ENCODE measurements at places on chromosomes 7 and 10.

GRCh38 chr7:83514977-83515376, 134.0 kb downstream of the SEMA3E start:
- no peak for DNase-seq

- DNase-seq, result no peak
These were observed 13.7 kb upstream of the CLDN4 start for GRCh38 chr7:73817121-73817520.

DNA sequence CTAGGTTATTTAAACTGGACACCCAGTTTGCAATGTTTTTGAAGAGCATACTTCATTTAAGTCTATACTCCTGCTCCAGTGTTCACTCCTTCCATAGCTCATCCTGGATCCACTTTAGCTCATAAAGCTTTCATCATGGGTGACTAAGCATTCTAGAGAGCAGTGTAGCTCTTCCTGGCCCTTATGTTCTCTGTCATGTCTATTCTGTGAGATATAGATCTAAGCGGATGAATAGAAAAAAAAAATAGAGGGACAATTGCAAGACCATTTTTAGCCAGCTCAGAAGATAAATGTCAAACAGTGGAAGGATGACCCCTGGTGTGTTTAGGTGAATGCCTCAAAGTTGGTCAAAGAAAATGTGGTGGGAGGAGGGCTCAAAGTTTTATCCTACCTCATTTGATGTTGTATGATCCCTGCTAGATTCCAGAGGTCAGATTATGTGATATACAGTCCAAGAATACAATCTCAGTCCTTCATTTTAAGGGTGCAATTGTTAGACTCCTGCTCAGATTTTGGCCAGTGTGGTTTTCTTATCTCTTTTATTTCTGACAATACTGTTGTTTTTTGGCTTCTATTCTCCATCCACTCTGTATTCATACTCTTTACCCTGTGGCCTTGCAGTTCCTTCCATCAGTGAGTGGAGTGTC, 7.5 kb upstream of the HECW1 start:
- DNase-seq, result no peak

DNA sequence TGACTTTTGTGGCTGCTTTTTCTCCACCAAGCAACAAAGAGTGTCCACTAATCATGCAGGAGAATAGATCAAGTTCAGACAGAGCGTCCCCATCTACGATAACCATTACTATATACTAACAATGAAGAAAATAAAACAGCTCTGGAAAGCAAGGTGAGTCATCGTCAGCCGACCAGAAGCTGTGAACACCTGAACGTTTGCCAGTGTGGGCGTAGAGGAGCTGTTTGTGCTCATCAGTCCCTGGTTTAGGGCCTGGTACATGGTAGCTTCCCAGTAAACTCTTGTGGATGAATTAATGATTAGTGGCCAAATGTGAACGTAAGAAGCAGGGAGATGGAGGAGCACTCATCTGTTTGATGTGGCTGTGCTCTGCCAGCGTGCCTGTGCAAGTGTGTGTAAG, 180.7 kb downstream of the EVX1 start:
- DNase-seq, result peak; percentile 53
